Activated T-cell treated with anti-CD3 and anti-CD28 coated beads for 4 hours (primary cell): ENCODE measurements at places on chromosomes 7 and 10.

DNA sequence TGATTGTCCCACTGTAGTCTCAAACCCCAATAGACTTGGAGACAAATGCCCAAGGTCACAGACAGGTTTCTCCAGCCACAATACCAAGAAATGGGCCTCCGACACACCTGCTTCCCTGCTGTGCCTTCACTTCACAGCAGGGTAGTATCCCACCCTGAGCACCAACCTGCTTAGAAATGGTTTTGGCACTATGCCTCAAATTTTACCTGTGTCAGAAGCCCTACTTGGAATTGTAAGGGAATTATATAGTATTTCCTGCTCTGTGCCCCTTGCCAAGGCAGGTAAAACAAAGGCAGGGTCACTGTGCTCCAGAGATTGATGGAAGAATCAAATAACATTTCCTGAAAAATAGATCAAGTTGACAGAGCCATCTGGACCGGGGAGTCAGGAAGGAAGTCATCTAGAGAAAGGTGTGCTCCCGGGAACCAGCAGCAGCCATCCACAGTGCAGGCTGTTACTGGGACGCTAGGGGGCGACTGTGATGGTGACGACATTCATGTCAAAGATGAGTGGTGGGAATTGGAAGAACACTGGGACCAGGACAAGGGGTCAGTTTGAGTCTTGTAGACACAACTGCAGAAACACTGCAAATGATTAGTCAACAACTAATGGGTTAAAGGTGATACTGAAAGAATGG, 117.8 kb upstream of the AKR1E2 start:
- DNase-seq = no peak

- no peak for DNase-seq
These were observed 178.3 kb downstream of the SKIDA1 start for GRCh38 chr10:21347043-21347784.

GRCh38 chr7:101744588-101744987, 72.8 kb upstream of the CUX1 start:
- no peak for DNase-seq

DNA sequence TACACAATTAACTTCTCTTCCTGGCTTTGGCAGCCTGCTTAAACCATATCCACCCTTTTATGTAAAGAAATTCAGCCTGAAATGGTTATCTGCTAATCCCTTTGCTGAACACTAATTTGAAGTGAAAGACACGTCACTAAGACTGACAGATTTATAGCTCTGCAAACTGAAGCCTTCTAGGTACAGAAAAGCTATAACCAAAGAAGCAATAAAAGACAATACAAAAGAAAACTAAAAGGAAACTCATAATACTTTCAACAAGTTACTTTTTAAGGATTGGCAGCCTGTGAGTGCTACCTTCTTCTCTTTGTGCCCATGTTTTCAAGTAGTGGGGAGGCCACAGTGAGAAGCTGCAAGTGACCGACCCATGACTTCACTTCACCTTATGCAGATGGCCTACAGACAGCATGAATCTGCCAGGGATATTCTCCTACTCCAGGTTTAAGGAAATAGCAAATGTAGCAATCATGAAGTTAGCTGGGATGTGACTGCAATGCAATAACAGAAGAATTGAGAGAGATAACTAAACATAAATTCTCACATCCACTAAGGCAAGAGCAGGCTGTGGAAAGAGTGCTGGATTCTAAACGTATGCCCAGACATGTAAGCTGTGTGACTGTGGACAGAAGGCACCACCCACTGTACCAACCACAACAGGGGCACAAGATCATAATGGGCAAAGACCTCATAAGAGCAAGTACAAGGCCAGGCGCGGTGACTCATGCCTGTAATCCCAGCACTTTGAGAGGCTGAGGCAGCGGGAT, 10.7 kb upstream of the SPOCK2 start:
- DNase-seq = no peak

DNA sequence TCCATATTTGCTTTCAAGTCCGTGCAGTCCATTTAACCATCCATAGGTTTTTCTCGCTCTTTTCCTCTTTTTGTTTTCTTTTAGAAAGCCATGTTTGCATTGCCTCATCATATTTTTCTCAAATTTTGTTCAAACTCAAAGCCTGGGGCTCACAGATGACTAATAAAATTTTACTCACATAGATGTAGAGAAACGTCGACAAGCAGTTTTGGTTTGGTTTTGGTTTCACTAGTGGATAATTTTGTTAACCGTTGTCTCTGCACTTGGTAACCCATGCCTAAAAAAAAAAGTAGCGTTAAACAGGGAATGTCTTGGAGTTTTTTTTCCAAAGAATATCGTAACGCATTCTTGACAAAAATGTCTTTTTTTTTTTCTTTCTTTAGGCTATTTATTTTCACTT, 344.2 kb upstream of the GALNT17 start:
- DNase-seq = no peak

GRCh38 chr7:45026984-45027773, 27.2 kb downstream of the CCM2 start:
- no peak for DNase-seq

DNA sequence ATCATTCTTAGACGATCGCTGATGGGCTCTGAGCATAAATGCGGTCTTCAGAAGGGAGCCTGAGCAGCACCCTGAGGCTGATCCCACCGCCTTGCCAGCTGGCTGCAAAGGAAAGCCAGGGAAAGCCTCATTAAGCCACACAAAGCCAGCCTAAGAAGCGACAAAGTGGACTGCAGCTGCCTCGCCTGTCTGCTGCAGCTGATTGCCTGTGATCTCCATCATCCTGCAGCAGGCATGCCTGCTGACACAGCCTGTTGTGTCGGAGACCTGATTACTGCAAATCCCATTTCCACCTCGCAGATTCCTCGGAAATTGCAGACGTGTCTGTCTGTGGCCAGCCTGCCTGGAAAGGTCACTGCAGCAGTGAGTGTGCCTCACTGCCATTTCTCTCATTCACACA, 1087.0 kb upstream of the AUTS2 start:
- no peak for DNase-seq

DNA sequence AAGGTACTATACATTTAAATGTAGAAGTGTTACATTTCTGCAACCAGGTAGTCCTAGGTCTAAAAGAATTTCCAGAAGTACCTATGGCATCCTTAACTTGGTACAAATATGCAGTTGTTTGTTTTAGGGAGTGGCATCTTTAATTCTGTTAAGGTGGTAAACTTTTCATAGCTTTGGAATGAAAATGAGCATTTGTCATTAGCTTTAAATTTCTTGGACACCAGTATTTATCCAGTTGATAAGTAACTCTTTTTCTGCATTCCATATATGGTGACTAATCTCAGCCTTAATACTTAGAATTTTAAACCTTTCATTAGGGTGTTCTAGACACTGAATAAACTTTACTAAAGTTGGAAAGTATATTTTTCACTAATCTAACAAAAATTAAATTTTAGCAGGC, 10.8 kb downstream of the SLF2 start:
- no peak for DNase-seq

GRCh38 chr10:27911539-27911938, 87.3 kb downstream of the ODAD2 start:
- DNase-seq = no peak

DNA sequence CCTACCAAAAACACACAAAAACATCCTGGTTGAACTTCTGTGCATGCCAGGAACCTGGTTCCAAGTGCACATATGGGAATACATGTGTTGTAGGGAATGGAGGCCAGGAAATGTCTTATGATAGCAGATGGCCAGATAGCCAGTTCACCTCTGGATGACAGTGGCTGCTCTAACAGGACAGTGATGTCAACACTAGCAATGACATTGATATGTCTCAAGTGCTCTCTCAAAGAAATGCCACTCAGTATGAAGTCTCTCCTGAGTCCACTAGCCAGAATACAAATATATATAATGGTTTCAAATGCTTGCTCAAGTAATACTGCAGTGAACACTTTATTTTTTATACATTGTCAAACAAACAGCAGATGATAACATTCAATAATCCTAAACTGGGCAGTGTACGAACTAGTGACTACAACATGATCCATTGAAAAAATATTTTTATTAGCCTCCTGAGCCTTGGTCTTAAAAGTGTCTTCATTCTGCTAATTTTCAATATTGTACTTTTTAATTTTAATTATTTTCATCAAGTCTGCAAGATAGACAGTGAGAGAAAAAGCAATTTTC, 26.0 kb upstream of the PCDH15 start:
- no peak for DNase-seq

DNA sequence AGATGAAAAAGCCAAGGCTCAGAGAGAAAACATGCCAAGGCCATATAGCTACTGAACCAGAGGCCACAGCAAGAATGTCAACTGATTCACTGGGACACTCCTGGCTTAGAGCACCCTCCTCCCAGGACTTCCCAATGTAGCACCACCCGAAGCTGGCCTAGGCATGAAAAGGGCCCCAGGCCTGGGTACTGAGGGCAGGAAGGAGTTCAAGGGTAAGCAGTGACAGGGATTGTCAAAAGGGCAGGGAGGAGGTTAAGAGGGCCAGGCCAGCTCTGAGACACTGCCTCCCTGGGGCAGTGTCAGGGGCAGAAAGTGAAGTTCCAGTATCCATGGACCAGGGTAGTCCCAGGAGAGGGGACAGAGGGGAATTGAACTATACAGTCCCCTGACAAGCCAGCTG, 57.8 kb downstream of the FRMPD2 start:
- no peak for DNase-seq

GRCh38 chr10:50648089-50648934, 24.6 kb upstream of the SGMS1 start:
- no peak for DNase-seq

- DNase-seq = no peak
These were observed 722.9 kb downstream of the GRM8 start for GRCh38 chr7:126529833-126530232.

DNA sequence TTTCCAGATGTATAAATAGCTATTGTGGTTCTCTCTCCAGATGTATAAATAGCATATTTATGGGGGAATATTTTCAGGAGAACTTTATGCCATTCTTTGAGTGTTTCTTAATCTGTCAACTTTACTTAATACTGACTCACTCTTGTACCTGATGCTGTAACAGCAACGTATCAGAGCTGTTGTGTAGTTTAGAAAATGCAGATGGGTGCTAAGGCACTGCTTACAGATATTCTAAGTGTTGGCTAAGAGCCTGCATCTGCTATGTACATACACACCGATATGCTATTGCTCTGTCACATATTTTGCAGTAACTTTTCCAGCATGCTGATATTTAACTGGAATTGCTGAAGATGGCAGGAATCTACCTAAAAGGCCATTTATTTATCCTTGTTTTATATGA, 71.9 kb downstream of the WDR37 start:
- DNase-seq = no peak

DNA sequence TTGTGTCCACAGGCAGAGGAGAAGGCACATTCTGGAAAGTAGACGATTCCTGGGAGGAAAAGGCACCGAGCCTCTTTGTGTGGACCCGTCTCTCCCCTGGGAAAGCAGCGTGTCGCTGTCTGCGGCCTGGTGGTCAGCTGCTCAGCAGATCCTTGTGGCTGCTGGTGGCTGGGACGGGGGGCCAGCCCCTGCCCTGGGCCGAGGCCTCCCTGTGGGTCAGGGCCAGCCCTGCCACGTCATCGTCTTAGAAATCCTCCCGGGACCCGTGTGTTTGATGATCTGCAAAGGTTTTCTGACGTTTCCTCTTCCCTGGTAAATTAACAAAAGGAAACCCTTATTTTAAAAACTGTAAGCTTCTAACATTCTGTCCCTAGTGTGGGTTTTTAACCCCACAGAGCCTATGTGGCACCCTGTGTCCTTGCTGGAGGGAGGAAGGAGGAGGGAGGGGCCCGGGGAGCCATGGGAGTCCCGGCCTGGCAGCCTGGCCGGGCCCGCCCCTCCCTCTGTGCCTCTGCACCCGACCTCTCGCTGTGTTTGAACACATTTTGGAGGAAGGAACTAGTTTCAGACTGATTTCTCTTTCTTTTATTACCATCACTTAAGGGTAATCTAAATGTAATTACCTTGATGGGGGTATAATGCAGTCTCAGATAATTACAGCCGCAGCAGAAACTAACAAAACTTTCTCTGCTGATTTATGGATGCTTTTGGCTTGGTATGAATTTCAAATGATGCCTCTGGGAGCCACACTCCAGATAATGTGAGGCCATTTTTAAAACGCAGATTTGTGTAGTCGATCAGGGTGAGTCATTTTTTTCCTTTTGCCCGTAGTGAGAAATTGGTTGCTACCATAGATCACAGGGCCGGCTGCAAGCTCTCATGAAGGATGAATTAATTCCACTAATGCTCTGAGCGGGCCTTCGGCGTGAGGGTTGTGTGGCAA, 85.5 kb downstream of the NKX6-2 start:
- no peak for DNase-seq

GRCh38 chr10:62018131-62018911, 116.8 kb downstream of the ARID5B start:
- DNase-seq = no peak

DNA sequence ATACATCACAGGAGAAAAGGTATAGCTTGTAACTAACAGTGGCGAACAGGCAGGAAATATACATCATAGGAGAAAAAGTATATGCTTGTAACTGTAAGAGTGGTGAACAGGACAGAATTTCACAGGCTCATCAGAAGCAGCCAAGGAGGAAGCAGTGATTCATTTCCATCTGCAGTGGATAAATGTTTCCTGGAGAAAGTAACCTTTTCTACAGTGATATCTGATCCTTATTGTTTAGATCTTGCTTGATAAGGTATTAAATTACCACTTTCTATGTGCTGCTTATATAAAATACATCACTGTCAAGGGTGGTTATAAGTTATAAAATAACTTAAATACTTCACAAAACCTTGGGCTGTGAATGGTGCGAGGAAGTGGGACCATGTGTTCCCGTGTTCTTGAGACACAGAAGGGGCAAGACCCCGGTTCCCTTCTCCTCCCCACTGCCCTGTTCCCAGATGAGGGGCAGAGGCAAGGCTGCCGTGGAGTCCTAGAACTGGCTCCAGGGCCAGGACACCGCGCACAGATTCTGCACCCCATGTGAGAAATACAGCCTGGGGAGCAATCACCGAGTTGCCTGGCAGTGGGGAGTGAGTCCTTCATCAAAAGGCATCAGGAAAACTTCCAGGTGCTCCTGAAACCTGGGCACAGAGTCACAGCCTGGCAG, 135.2 kb downstream of the DIP2C start:
- DNase-seq = no peak

GRCh38 chr7:132419542-132419941, 156.7 kb downstream of the PLXNA4 start:
- no peak for DNase-seq

DNA sequence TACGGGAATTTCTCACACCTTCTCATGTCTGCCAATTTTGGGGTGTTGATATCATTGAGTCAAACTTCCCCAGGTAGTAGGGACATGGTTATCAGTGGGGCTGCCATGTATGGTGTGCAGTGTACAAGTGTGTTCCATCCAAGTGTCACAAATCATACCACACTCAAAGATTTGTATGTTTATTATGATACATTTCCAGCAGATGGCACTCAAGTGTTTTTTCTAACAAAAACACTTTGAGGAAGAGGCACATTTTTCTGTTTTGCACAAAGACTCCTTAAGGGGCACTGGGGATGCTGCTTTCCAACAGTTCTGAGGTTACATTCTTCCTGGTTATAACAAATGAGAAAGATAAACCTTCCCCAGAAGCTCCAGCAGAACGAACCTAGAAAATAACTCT, 414.5 kb downstream of the REEP3 start:
- no peak for DNase-seq
